Fibroblast of the aortic adventitia (primary cell): ENCODE measurements at places on chromosomes 1 and 21.

DNA sequence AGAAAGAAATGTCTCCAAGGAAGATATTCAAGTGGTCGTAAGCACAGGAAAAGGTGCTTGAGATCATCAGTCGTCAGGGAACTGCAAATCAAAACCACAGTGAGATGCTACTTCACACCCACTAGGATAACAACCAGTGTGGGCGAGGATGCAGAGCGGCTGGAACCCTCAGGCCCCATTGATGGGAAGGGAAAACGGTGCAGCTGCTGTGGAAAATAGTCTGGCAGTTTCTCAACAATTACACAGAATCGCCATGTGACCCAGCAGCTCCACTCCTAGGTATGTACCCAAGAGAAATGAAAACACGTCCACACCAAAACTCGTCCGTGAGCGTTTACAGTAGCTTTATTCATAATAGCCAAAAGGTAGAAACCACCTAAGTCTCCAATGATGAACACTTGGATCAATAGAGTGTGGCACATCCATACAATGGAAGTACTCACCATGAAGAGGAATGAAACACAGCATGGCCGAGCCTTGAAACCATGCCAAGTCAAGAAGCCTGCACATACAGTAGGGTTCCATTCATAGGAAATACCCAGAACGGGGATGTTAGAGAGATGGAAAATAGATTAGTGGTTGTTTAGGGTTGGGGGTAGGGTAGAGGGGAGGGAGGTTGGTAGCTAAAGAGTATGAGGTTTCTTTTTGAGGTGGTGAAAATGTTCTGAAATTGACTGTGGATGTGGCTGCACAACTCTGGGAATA, 6.1 kb downstream of the DFFB start:
- no peak for DNase-seq

DNA sequence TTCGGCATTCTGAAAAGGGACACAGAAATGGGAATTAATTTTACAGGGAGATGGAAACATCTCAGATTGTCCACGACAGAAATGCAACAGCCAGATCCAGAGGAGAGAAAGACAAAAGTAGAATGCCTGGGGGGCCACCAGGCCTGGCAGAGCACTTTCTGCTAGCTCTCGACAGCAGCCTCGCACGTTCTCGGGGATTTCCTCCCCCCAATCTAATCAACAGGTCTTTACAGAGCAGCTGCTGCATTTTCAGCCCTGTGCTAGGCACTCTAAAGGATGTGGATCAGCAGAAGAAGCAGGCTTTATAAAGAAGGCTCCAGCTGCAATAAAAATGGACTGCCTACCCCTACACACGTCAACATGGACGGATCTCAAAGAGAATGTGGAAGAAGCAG, 10.6 kb downstream of the CSRP1 start:
- DNase-seq = no peak

- peak; percentile 31 for DNase-seq
Observed at GRCh38 chr1:237851210-237851845, 39.4 kb downstream of the ZP4 start.

- DNase-seq = no peak
Observed at GRCh38 chr1:9260059-9260766, 25.6 kb downstream of the H6PD start.

DNA sequence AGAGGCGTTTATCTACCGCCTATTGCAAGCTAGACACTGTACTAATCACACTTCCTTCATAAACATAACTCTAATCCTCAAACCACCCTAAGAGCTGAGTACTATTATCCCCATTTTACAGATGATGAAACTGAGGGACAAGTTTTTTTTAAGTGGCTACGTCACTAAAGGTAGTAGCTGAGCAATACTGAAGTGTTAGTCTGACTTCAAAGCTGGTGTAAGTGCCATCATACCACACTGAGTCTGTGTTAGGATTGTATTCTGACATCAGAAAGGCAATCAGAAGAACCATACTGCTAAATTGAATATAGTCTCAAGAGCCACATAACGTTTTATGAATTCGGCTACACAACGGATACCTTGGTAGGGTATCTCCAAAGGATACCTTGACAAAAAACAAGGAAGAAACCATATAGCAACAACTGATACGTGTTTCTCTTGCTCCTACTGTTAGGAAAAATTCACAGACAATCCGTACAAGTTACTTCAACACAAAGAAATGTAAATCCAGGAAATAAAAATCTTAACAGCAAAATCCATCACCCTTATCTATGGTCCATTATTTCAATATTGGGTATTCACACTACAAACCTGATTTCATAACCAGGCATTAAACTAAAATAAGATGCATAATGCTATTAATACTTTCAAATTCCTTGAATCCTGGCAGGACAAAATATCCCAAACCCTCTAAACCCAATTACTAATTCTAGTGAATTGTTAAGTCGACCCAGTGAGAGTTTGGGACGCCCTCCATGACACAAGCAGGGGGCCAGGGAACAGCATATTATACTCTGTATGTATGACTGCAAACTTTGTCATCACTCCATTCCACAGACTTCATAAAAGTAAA, 1.6 kb downstream of the TP53BP2 start:
- peak; percentile 28 for DNase-seq

GRCh38 chr1:218439541-218440295, 94.6 kb downstream of the TGFB2 start:
- DNase-seq = peak; percentile 31

GRCh38 chr1:231423648-231424047, 1.6 kb upstream of the EGLN1 start:
- no peak for DNase-seq

- DNase-seq = peak; percentile 64
Observed at GRCh38 chr1:169941982-169942830, 48.5 kb upstream of the SCYL3 start.

GRCh38 chr1:63984930-63985290, 211.1 kb downstream of the ROR1 start:
- peak; percentile 35 for DNase-seq

- peak; percentile 2 for DNase-seq
Observed at GRCh38 chr1:96882096-96882495, 160.5 kb downstream of the PTBP2 start.

- DNase-seq = no peak
Observed at GRCh38 chr1:116288201-116288598, 84.8 kb upstream of the ATP1A1 start.

DNA sequence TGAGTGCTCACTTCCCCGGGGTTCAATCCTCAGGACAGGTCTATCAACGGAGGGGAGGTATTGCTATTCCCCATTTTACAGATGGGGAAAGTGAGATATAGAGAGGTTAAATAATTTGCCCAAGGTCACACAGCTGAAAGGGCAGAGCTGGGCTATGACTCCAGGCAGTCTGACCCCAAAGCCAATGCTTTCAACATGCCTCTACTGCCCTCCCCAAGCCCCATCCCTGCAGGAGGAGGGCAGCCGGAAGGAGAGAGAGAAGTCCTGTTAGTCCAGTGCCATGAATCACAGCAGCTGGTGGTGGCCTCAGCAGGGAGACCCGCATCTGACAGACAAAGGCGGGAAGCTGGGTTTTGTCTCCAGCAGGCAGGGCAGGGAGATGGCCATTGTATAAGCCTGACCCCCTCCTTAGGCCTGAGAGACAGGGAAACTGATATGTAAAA, 20.0 kb upstream of the CLIC4 start:
- DNase-seq = no peak

- DNase-seq = peak; percentile 77
Observed at GRCh38 chr1:204296431-204296988, 63.2 kb downstream of the PLEKHA6 start.

DNA sequence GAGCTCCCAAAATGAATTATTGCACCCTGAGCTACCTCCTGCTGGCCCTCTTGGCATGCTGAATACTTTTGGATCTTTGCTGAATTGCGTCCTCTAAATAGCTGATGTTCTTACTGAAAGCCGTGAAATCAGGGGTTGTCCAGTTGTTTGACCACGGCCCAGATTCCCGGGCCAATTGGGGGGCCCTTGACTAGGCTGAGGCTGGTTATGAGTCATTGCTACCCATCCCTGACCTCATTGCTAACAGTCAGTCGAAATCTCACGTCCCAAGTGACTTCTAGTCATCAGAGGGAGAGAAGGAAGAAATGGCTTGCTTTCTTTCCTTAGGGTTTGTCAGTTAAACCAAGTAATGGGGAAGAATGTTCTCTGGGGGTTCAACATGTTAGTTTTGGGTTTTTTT, 37.4 kb downstream of the SMYD2 start:
- DNase-seq = peak; percentile 63

DNA sequence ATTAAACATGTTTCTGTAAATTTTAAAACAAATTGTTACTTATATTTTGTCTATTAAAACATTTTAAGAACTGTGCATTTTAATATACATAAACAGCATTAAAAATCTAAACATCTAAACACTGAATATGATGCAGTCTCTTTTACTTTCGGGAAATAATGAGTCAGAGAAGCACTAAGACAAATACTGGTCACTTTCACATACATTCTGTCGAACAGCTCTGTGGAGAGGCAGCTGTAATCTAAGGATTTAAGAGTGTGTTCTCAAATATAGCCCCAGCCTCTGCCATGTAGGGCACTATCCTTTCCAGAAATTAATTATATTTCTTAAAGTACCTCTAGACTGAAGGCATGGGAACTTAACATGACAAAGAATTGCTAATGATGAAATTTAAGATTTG, 89.6 kb upstream of the PTGFR start:
- DNase-seq = no peak

DNA sequence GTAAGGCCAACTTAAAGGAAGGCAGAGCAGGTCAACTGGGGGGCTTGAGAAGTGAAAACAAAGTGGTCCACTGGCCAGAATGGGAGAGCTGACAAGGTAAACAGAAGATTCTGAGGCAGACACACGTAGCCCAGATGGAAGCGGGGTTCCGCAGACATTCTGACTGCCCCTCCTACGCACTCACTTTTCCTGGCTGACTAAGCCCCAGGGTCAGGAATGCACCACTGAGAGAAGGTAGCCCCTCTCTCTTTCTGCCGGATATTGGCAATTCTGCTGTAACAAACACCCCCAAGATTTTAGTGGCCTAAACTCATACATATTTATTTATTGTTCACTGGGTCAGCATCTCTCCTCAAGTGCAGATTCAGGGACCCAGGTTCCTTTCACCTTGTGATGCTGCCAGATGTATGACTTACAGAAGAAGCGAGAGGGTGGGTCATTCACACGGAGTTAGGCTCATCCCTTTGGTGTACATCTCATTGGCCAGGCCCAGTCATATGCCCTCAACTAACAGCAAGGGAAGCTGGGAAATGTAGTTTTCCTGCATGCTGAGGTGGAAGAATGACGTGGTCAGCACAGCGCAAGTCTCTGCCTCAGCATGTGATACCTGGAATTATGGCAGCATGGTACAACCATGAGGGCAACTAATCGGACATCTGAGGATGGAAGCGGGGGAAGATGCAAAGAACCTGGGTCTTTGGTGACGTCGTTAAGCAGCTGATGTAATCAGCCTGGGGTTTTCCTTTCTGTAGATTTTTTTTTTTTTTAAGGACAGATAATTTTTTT, 43.4 kb upstream of the MRPS6 start:
- DNase-seq = peak; percentile 83

DNA sequence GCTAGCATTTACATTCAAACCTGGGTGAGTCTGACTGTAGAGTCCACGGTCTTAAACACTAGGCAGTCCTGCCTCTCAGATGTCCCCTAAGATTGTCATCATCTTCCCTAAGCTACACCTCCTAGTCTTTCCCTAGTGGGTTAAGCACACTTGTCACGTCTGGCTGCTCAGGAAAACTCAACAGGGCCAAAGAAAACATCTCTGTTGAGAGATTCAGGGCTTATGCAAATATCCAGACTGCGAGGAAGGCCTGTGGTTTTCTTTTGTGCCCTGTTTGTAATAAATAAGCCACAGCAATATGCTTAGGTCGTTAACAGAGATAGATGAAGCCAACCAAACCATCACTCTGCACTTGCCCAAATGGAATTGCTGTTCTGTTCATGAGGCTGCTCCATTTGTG, 472.6 kb upstream of the DEPDC1 start:
- no peak for DNase-seq

DNA sequence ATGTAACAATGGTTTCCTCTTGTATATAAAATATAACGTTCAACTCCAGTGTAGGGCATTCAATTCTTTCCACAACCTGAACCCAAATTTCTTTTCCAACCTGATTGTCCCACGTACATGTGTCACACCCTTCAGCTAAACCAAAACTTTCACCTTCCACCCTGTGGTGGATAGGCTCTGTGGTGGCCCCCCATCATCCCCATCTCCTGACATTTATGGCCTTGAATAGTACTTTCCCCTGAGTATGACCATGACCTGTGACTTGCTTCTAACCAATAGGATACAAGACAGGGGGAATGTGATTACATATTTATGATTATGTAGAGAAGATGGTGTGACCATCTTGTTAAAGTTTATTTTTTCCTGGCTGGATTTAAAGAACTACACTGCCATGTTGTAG, 377.0 kb downstream of the PTPRC start:
- DNase-seq = no peak

DNA sequence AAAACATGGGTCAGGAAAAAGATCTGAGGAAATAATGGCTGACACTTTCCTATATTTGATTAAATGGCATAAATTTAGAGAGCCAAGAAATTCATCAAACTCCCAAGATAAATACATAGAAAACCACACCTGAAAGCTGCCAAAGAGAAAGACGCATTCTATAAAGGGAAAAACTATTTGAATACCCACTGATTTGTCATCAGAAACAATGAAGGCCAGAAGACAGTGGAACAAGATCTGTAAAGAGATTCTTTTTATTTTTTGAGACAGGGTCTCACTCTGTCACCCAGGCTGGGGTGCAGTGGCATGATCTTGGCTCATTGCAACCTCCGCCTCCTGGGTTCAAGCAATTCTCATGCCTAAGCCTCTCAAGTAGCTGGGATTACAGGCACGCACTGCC, 17.4 kb downstream of the SDE2 start:
- DNase-seq = no peak

- no peak for DNase-seq
Observed at GRCh38 chr1:204945565-204945977, 74.9 kb downstream of the NFASC start.

GRCh38 chr1:197774466-197775281, 606 bp downstream of the DENND1B start:
- DNase-seq = peak; percentile 42

DNA sequence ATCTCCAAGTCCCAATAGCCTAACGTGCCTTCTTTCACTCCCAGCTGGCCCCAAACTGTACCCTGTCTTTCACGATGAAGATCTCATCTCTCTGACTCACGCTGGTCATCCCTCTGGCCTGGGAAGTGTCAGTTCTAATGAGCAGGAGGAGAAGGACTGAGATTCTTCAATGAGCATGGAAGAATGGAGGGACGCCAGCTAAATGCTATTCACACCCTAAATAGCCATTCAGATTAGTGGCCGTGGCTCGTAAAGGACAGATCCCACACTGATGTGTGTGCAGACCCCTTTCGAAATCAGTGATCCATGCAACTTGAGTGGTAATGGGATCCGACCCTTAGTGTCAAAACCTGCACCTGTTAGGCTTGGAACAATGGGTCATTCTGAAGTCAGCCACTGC, 75.9 kb upstream of the SMYD2 start:
- no peak for DNase-seq

GRCh38 chr1:223219846-223220610, 77.0 kb upstream of the TLR5 start:
- DNase-seq = no peak

GRCh38 chr1:68994096-68994495, 497.2 kb upstream of the DEPDC1 start:
- DNase-seq = no peak

GRCh38 chr21:42913476-42913875, 12.0 kb downstream of the ERVH48-1 start:
- DNase-seq = no peak
